ENCODE measurements at places on chromosomes 2 and 18.

DNA sequence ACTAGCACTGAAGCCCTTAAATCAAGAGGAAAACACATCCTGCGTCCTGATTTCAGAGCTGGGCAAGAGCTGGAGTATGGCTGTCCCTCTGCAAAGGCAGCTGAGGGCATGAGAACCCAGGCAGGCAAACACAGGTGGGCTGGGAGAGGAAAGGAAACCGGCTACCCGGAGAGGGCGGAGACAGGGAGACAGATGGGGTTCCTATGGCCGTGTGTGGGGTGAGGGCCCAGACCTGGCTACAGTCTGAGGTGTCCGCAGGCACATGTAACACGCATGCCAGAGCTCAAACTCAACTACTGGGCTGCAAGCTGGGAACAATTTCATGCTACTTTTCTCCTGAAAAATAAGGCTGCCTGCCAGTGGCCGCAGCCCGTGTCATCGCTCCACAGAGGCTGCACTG lies 2.7 kb downstream of the COPS9 start:
- DNase-seq: no peak

GRCh38 chr2:205484764-205485163 lies 197.5 kb upstream of the NRP2 start:
- DNase-seq: peak; percentile 38

DNA sequence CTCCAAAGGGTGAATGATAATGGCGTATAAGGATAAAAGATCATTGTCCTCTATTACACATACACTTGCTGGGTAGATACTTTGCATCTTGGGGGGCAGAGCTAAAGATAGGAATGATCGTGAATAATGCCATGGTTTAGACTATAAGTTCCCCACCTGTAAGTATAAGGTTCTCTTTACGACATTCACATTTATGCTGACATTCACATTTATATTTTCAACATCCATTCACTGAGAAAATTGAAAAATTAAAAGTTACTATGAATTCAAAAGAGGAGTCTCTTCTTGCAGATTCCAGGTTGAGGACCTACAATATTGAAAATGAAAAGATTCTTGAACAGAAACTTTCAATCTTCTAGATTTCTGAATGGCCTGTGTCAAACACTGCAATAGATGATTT lies 2.1 kb upstream of the SPC25 start:
- DNase-seq: no peak

- no peak for DNase-seq
These were observed 91.1 kb upstream of the MAPK4 start for GRCh38 chr18:50468807-50469206.

- no peak for DNase-seq
These were observed 1.5 kb downstream of the ZNF804A start for GRCh38 chr2:184599872-184600222.

- no peak for DNase-seq
These were observed 320.1 kb downstream of the CYP26B1 start for GRCh38 chr2:71827524-71827901.

GRCh38 chr2:128789221-128789620 lies 470.6 kb upstream of the HS6ST1 start:
- DNase-seq: no peak

DNA sequence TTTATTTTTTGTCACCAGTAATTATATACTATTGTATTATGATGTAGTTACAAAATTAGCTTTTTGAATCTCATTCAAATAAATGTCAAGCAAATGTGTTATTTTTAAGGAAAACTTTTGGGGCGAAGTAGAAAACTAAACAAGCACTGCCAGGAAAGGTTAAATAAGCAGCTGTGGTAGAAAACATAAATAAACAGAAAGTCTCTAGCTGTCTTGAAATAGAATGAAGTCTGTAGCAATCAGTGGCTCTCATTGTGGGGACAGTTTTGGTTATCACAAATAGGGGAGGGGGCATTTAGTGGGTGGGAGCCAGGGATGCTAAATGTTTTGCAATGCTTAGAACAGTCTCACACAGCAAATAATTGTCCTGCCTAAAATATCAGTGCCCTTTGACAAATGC lies 3.4 kb downstream of the INSIG2 start:
- DNase-seq: no peak

- no peak for DNase-seq
These were observed 68.8 kb downstream of the ACAA2 start for GRCh38 chr18:49744376-49745008.

- no peak for DNase-seq
These were observed 15.9 kb downstream of the ATP8B1 start for GRCh38 chr18:57787068-57787685.

DNA sequence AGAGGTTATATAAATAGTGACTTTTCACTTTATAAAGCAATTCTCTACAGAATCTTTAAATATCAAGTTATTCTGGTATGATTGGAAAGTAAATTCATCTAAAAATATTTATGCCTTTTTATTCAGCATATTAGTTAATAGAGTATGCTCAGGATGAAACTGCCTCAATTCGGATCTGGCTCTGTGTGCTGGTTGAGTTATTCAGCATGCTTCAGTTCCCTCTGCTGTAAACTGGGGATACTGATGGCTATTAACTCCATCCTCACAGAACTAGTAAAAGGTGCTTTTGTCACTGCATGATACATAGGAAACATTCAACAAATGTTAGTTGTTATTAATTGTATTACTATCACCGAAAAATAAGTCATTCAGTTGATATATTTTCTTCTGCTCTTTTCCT lies 250.3 kb downstream of the NRXN1 start:
- no peak for DNase-seq

- DNase-seq: no peak
These were observed 154.2 kb upstream of the KYNU start for GRCh38 chr2:142723236-142723635.

GRCh38 chr2:136106505-136106904 lies 11.4 kb downstream of the CXCR4 start:
- DNase-seq: no peak

DNA sequence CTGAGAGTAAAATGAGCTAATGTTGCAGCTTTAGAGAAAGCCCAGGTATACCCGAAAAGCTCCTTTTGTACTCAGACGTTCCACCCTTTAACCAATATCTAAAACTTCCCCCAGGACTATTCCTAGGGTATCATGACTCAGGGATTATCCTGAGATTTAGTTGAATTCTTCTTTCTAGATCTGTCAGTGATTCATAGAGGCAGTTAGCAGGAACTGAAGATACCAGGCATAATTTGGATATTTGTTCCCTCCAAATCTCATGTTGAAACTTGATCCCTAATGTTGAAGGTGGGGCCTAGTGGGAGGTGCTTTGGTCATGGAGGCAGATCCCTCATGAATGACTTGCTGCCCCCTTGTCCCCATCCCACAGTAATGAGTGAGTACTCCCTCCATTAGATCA lies 161.2 kb upstream of the LRP1B start:
- DNase-seq: no peak

DNA sequence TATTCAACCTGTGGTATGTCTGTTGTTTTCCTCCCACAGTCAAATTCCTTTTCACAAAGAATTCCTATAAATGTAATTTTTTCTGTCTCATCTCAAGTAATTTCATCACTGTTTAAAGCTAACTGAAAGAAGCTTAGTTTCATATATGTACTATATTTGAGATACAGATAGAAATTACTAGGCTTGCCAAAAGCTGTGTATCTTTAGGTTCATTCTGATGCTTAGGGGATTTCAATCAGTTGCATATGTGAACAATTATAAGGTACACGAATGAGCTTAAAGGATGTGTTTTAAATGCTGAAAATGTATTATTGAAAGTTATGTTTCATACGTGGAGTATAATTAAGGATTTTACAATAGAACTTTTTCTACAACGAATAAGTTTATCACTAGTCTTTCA lies 59.2 kb upstream of the DSG1 start:
- DNase-seq: no peak

GRCh38 chr2:197078535-197078934 lies 152.0 kb upstream of the PGAP1 start:
- DNase-seq: no peak

GRCh38 chr2:37920570-37920969 lies 4.5 kb upstream of the RMDN2 start:
- DNase-seq: no peak
